AG08395 (cell line): ENCODE measurements at places on chromosomes 3 and 15.

DNA sequence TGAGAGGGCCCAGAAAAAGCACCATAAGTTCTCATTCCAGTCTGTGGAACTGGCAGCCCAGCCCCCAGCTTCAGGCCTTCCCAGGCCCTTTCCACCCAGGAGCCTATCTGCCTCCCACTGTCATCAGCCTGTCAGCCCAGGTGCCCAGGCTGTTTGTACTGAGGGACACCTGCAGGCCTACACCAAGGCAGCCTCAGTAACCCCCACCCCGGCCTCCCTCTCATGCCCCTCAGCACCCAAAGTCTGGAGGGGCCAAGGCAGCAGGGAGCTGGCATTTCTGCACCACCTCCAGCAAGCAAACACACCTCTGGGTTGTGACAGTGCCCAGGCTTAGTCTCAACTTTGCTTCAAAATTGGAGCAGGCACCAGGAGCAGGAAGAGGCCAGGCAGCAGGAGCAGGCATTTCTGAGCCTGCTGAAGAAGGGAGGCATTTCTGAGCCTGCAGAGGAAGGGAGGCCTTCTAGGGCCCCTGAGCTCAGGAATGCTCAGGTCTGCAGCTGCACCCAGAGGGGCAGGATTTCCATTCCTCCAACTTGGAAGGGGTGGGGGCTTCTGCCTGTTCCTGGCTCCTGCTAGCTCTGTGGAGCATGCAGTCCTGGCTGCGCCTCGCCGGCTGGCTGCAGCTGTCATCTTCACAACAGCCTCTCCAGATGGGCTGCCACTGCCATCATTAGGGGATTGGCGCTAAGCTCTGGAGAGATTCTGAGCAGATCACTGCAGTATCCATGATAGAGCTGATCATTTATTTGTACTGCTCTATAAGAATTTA lies 396.1 kb downstream of the UNC13C start:
- DNase-seq, result no peak

DNA sequence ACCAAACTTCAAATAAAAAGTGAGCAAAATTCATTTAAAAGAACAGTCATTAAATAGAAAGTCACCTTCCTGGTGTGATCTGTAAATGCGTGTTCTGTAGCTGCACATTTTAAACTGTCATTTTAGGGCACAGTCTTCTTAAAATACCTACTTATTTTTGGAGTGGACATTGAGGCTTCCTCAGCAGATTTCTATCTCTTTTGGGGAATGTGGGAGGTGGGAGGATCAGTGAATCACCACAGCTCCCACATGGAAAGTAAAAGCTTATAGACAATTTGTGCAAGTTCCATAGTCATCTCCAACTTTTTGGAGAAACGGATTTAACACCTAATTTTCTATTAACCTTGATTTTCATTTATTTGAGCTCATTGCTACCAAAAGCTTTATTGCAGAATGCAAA lies 21.0 kb upstream of the MOBP start:
- no peak for DNase-seq

DNA sequence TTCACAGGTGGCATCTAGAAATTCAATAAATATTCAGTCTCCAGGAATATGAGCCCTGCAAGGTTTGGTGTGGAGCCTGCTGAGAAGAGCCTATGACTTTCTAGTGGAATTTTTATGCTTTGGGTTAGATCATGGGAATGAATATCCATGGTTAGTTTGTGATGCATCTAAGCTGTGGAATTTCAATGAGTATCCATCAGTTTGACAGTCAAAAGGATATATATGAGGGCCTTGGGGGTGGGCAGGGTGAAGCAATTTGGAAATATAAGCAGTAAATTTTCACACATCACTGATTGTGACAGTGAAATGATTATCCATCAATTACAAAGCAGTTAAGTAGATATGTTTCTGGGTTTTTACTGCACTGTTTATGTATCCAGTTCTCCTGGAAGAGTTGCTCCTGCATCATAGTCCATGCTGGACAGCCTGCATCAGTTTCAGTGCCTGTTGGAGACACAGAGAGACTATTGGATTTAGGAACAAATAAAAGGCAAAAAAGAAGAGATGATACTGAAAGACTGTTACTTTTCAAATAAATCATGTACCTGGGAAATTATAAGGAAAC lies 530.8 kb downstream of the MFSD1 start:
- no peak for DNase-seq

DNA sequence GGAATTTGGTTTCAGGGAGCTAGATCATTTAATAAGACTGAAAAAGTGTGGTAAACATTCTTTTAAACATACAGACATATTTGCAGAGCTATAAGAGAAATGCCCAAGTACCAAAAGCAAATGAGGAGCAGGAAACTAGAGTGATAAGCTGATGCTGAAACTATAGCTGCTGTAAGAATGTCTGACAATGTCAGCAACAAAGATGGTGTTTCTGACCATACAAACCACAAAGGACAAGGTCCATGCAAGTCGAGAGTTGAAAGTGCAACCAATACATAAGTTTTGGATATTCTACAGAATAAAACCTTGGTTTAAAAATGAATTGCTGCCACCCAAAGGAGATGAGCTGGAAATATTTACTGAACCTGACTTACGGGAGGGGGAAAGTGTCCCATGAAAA lies 610.2 kb downstream of the TBL1XR1 start:
- DNase-seq, result no peak

GRCh38 chr15:98281130-98281529 lies 320.6 kb downstream of the ARRDC4 start:
- no peak for DNase-seq

DNA sequence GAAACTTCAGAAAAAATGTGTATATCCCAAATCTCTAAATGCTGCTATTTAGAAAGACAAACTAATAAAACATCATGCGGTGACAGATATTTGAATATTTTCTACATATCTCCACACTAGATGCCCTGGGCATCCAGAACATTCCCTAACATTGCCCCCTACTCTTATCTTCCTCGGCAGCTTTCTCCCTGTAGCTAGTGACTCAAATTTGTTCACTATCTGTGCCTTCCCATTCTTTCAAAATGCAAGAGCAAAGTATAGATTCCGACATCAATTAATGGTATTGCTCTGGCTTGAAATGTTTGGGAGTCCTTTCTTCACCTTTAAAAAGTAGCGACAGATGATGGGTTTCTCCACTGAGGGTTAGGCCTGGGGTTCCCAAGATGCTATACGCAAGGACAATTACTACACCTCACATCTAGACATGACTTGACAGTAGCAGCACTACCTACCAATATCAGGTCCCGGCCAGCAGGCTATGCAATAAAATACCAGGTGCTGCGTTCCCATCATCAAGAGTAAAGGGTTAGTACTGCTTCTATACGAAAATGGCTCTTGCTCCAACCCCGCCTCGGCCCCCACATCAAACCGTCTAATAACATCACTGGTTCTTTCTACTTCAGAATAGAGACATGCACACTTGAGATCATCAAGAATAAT lies 631 bp downstream of the UBR1 start:
- peak; percentile 10 for DNase-seq

DNA sequence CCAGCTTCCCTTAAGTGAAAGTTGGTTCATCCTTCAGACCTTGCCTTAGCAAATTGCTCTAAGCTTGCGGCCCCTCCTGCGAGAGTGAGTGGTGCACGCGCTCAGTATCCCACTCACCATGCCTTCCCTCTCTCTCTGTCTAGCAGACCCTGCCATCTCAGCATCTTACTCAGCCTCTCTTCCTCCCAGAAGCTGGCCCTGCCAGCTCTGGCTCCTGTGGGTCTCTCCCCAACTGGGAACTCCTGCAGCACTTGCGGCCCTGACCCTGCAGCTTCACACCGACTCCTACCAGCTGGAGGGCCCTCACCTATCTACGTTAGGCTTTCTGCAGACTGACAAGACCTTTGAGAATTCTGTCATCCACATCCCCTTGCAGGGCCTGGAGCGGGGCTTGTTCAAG lies 286.1 kb upstream of the TLE3 start:
- no peak for DNase-seq

DNA sequence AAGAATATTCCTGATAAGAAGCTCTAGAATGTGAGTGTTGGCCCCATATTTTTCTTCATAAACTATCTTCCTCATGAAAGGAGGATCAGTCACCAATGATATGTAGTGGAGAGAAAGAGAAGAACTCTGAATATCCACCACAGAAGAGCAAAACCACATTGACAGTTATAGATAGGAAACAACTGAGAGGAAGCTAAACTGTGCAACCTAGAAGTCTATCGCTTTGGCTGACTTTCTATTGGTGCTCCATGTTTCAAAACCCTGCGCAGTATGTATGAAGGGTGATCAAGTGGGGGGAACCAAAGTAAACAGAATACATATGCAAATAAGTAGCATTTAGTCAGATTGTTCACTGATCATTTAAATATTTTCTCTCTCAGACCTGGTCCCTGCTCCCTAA lies 41.0 kb upstream of the ZNF280D start:
- no peak for DNase-seq

GRCh38 chr3:183249006-183249718 lies 3.9 kb upstream of the B3GNT5 start:
- no peak for DNase-seq

GRCh38 chr15:77496715-77497109 lies 76.0 kb downstream of the HMG20A start:
- peak; percentile 92 for DNase-seq

- no peak for DNase-seq
Observed at GRCh38 chr3:169269005-169269404, 394.5 kb downstream of the MECOM start.

DNA sequence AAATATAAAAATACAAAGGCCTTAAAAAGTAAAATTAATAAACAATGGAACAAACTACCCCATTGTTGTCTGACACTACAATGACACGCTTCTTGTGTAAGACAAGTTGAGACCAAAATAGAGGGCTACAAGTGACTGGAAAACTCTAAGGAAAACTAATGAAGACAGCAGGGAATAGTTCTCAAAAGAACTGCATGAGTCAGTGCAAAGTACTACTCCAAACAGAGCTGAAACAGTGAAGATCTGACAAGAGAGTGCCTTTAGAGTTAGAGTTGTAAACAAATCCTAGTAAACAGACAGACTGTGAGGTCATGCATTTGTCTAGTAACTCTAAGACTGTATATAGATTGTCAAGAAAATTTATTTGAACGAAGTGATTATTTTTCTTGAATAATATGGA lies 233.9 kb downstream of the BBX start:
- no peak for DNase-seq

DNA sequence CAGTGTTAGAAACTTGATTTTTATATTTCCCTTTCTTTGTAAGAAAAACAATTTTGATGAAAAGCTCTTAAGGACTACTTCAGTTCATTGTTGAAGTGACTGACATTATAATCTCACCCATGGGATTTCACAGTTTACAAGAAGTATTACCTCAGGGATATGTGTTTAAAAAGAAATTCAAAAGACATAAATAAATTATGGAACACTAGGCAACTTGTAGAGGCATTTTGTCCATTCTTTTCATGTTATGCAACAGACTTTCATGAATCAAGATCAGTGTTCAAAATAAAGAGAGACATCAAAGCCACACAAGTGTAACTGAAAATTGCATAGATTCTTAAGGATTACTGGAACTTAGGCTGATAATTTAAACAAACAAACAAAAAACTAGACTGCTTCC lies 196.8 kb upstream of the AGTR1 start:
- DNase-seq, result no peak

- peak; percentile 78 for DNase-seq
Observed at GRCh38 chr15:36407647-36408046, 171.8 kb upstream of the CDIN1 start.

GRCh38 chr3:168847291-168847883 lies 751.7 kb upstream of the GOLIM4 start:
- DNase-seq, result peak; percentile 18

GRCh38 chr3:61947456-61947855 lies 386.1 kb downstream of the PTPRG start:
- DNase-seq, result no peak

GRCh38 chr3:12409684-12410596 lies 74.3 kb upstream of the TSEN2 start:
- DNase-seq, result no peak

- DNase-seq, result no peak
Observed at GRCh38 chr3:72725229-72725628, 123.0 kb downstream of the SHQ1 start.

GRCh38 chr15:74252291-74252690 lies 16.2 kb downstream of the CCDC33 start:
- peak; percentile 35 for DNase-seq

DNA sequence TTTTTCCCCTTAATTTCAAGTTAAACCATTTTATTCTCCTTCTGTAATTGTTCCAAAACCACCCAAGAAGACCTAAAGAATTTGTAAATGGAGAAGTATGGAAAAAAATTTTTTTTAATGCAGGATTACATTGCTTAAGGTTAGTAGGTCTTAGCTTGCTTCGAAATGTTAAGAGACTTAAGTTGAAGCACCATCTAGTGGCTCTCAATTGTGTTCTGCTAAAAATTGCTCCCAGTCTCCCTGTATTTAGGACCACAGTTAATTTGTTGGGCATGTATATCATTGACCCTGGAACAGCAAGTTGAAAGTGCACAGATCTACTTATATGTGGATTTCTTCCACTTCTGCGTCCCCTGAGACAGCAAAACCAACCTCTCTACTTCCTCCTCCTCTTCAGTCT lies 32.4 kb downstream of the CD200R1L start:
- peak; percentile 58 for DNase-seq

GRCh38 chr3:16707260-16707659 lies 102.0 kb upstream of the DAZL start:
- DNase-seq, result no peak

- DNase-seq, result no peak
Observed at GRCh38 chr3:177569193-177569592, 371.9 kb upstream of the TBL1XR1 start.
